ENCODE measurements at places on chromosomes 12 and 14.
A peak's percentile ranks its signal among the peaks of the same experiment; 100 is the strongest.

- DNase-seq: no peak
Observed at GRCh38 chr14:42523666-42524065, 917.0 kb downstream of the LRFN5 start.

DNA sequence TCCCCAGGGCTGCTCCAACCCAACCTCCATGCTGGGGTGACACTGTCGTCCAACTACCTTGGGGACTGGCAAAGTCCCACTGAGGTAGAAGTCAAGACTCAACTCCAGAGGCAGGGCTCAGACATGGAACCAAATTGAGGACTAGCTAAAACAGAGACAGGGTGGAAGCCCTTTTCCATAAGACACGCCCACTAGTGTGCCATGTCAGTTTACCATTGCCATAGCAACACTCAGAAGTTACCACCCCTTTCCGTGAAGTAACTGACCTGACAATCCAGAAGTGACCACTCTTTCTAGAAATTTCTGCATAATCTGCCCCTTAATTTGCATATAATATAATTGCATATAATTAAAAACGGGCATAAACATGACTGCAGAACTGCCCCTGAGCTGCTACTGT lies 409.6 kb downstream of the MED13L start:
- DNase-seq: no peak

DNA sequence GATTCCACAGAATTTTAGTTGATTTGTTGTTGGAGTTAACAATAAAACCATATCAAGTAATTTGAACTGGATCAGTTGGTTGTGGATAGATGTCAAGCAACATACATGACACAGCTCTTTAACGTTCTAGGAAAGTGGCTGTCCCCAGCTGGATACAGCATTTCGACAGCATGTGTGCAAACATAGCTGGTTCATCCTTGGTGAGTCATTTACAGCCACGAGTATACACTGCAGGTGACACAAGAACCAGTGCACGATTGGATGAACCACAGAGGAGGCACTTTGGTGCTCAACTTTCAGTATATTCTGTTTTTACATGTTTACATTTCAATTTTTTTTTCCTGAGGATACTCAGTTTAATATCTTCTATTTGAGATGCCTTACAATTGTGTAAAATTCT lies 242.4 kb downstream of the TMEM117 start:
- no peak for DNase-seq

- no peak for DNase-seq
Observed at GRCh38 chr12:108101605-108102175, 27.4 kb upstream of the WSCD2 start.

- DNase-seq: peak; percentile 21
Observed at GRCh38 chr12:19431407-19432308, 7.6 kb upstream of the AEBP2 start.

- no peak for DNase-seq
Observed at GRCh38 chr12:19946550-19946949, 421.8 kb upstream of the PDE3A start.

DNA sequence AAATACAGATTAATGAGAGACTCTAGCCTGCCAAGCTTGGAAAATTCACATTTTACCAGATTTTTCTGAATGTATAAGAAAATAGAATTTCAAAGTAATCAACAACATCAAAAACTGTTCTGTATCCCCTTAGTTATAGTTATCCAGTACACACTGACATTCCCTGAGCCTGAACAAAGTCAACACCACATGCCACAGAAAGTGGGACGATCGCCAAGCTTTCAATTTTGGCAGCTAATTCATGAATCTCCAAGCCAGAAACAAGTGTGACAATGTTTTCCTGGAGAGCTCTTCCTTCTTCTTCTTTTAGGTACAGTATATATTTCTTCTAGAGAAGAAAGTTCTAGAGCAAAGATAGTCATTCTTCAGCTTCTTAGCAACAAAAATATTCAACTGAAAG lies 290.2 kb downstream of the PRKD1 start:
- DNase-seq: no peak

- DNase-seq: no peak
Observed at GRCh38 chr14:90743826-90744225, 72.4 kb downstream of the TTC7B start.

GRCh38 chr12:43493261-43493797 lies 58.7 kb downstream of the ADAMTS20 start:
- DNase-seq: no peak

GRCh38 chr12:51424094-51424661 lies 453 bp upstream of the SLC4A8 start:
- DNase-seq: no peak

DNA sequence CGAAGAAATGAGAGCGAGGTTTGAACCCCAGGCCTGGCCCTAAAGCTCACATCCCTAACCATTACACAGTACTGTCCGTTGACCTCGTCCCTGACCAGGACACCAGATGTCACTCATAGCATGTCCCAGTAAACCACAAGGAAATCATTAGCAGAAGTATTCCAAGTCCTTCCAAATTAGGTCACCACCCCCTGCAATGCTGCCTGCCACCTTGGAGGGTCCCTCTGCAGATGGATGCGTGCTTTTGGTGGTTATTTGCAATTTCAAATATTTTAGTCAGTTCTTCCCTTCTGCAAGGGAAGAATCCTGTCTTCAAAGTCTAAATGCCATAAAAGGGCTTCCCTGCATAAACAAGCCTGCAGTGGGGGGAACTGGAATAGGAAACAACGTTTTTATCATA lies 71.3 kb downstream of the CLMN start:
- no peak for DNase-seq

DNA sequence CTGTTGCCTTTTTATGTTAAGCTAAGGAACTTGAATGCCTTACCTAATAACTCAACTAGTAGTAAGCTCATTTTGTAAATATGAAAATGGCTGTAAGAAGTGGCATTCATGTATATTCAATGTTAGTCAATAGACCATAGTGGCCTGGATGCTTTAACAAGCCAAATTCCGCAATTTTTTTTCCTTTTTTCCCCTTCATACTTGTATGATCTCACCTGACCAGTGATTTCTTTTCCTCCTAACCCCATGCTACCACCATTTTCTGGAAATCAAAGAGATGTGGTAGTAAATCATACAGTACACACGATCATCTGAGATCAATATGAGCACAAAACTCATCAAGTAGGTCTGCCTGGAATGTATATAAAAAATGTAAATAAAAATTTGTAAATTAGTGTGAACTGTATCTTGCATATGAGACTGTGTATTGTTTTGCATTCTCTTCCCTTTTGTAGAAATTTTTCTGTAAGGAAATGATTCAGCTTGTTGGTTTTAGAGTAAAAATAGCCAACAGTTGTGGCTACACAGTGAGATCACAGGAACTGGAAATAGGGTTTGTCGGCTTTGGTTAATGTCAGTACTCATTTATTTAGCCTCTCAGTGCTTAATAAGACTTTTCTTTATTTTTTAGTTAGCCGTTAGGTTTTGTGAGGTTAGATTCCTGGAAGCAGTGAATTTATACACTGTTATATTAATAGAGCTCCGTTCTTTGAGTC lies 62.5 kb downstream of the ETNK1 start:
- no peak for DNase-seq

- DNase-seq: no peak
Observed at GRCh38 chr12:85588221-85588620, 248.0 kb downstream of the RASSF9 start.

GRCh38 chr14:60240139-60240856 lies 8.7 kb upstream of the PPM1A start:
- no peak for DNase-seq

GRCh38 chr12:119363037-119363436 lies 28.5 kb downstream of the CCDC60 start:
- no peak for DNase-seq

GRCh38 chr14:90319634-90320541 lies 11.9 kb downstream of the NRDE2 start:
- DNase-seq: no peak

GRCh38 chr12:116881877-116882507 lies 751 bp upstream of the HRK start:
- DNase-seq: no peak

DNA sequence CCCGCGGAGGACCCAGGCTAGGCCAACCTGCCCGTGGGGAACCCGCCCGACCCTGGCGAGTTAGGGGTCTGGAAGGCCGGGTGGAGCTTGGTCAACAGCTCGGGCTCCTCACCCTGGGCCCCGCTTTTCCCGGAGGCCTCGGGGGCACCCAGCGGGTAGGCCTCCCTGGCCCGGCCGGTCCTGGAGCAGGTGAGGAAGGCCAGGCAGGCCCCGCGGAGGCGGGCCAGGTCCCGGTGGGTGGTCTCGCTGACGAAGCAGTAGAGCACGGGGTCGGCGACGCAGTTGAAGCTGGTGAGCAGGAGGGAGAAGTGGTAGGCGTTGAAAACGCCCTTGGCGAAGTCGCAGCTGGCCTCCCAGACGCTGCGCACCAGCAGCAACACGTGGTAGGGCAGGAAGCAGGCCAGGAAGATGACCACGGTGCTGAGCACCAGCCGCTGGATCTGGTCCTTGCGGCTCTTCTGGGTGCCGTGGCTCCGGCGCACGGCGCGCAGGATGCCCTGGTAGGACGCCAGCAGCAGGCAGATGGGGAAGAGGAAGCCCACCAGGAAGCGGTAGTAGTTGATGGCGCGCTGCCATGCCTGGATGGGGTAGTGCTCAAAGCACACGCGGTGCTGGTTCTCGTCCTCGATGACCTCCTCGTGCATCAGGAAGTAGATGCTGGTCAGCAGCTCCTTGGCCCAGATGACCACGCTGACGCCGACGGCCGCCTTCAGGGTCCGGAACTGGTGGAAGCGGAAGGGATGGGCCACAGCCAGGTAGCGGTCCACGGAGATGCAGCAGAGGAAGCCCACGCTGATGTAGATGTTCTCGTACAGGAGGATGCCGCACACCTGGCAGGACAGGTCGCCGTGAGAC lies 10.3 kb downstream of the GPR68 start:
- DNase-seq: no peak

GRCh38 chr12:106273491-106273890 lies 25.7 kb upstream of the CKAP4 start:
- DNase-seq: no peak

DNA sequence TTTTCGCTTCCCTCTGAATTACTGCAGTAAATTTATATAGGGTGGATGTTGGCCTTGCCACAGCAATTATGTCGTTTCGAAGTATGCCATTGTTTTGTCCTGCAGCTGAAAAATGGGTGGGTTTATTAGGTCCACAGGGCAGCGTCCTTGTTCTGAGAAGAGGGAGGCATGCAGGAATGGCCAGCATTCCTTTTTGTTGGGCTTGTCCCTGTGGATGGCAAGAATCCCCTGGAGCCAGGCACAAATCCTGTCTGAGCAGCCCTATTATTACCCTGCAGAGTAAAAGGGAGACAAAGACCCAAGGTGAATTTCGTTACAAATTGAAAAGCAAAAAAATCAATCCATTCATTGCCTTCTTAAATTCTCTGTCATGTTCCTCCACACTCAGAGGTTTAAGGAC lies 88.1 kb downstream of the CHST11 start:
- no peak for DNase-seq

DNA sequence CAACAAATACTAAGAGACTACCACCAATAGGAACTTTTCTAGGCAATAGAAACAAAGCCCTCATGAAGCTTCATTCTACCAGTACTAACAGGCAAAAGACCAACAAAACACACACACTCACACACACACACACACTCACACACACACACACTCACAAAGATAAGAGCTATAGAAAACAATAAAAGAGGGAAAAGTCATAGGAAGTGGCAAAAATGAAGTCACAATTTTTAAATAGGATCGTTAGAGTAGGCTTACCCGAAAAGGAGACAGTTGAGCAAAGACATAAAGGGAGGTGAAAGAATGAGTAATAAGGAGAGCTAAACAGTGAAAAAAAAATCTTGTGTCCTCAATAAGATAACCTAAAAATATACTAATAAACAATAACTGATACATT lies 66.5 kb downstream of the C2CD5 start:
- DNase-seq: no peak

- DNase-seq: no peak
Observed at GRCh38 chr12:41466300-41466699, 278.2 kb downstream of the PDZRN4 start.

- no peak for DNase-seq
Observed at GRCh38 chr14:35385042-35385839, 19.3 kb downstream of the NFKBIA start.

DNA sequence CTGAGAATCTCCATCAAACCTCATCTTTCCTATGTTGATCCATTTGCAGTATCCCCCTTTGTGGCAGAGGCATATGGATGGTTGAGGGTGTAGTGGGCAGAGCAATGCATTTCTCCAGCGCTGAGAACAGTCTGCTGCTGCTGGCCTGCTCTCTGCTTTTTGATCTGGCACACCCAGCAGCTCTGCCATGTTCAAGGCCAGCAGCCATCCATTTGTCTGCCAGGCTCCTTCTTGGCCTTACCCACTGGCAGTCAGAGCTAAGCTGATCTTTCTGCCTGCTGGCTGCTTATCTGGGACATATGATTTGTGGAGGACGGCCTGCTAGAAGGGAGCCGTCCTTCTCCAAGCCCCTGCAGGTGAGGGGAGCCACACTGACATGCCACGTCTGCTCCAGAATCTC lies 17.0 kb downstream of the NPC2 start:
- DNase-seq: no peak

- DNase-seq: no peak
Observed at GRCh38 chr14:68216079-68216478, 396.5 kb downstream of the RAD51B start.

DNA sequence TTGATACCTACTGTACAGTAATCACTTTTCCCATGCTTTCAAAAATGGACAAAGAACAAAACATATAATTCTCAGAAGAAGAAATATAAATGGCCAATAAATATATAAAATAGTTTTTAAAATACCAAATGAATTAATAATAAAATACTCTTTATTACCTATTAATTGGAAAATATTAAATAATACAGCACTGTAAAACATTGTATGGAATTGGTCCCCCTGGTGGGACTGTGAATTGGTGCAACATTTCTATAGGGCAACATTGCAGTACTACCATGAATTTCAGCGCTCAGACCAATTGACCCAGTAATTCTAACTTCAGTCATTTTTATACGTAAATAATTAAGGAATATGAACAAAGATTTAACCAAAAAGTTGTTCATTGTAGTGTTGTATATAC lies 162.6 kb downstream of the PELI2 start:
- no peak for DNase-seq

- DNase-seq: peak; percentile 41
Observed at GRCh38 chr12:50103767-50104321, at the start of gene GPD1. TSS of gene GPD1 (plus strand) at chr12:50104008. CDS start at chr12:50104051, 43 bp downstream.

- no peak for DNase-seq
Observed at GRCh38 chr14:75445236-75445635, 17.4 kb downstream of the JDP2 start.

GRCh38 chr14:81324011-81324410 lies 76.1 kb downstream of the STON2 start:
- DNase-seq: no peak

- DNase-seq: no peak
Observed at GRCh38 chr12:76766161-76766560, 2.2 kb downstream of the ZDHHC17 start.
